Stimulated activated CD8-positive, alpha-beta memory T cell treated with anti-CD3 and anti-CD28 coated beads, Interleukin-12 subunit alpha, Interleukin-12 subunit beta, amount 100 ng/mL, for 1 hour (primary cell): ENCODE measurements at places on chromosomes 2 and 18.

DNA sequence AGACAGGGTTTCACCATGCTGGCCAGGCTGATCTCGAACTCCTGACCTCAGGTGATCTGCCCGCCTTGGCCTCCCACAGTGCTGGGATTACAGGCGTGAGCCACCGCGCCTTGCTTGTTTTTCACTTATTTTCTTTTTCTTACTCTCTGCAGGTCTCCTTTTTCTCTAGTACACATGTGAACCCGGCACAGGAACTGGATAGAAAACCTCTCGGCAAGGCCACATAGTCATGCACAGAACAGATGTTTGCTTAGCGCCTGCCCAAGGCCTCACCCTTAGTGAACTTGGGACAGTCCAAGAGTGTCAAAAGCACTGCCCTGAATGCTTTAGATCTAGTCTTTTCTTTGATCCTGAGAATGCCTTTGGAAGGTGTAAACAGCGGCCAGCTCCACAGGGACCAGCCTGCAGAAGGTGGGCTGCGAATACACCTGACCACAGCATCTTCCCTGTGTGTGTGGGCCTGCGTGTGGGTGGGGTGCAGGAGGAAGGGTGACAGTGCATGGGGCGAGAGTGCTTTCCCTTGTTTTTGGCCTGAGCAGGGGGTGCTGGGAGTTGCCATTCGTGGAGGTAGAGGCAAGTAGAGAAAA, 27.0 kb downstream of the IMPA2 start:
- DNase-seq, result no peak

GRCh38 chr2:60699617-60700016, 56.5 kb upstream of the PAPOLG start:
- DNase-seq, result no peak

GRCh38 chr18:22322243-22322691, 95.4 kb downstream of the CTAGE1 start:
- DNase-seq, result no peak

- no peak for DNase-seq
These were observed 8.0 kb downstream of the SFT2D3 start for GRCh38 chr2:127709336-127709735.

DNA sequence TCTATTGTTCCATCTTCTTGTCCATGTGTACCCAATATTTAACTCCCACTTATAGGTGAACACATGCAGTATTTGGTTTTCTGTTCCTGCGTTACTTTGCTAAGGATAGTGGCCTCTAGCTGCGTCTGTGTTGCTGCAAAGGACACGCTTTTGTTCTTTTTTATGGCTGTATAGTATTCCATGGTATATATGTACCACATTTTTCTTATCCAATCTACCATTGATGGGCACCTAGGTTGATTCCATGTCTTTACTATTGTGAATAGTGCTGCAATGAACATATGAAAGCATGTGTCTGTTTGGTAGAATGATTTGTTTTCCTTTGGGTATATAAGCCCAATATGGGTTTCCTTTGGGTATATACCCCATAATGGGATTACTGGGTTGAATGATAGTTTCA, 77.3 kb upstream of the MMADHC start:
- DNase-seq, result no peak

GRCh38 chr2:121565389-121566250, 34.9 kb downstream of the RNU4ATAC start:
- no peak for DNase-seq

GRCh38 chr2:163703386-163703785, 32.4 kb downstream of the FIGN start:
- no peak for DNase-seq

- no peak for DNase-seq
These were observed 484.8 kb upstream of the NETO1 start for GRCh38 chr18:73352546-73352945.

- no peak for DNase-seq
These were observed 3.6 kb upstream of the ERFE start for GRCh38 chr2:238155051-238155760.

- no peak for DNase-seq
These were observed 38.8 kb upstream of the CTAGE1 start for GRCh38 chr18:22456547-22456946.

- DNase-seq, result no peak
These were observed 78.5 kb downstream of the RHOB start for GRCh38 chr2:20525041-20526035.

GRCh38 chr2:155690785-155691184, 641.7 kb downstream of the NR4A2 start:
- DNase-seq, result no peak

GRCh38 chr2:127377262-127377661, 10.5 kb downstream of the MAP3K2 start:
- no peak for DNase-seq

DNA sequence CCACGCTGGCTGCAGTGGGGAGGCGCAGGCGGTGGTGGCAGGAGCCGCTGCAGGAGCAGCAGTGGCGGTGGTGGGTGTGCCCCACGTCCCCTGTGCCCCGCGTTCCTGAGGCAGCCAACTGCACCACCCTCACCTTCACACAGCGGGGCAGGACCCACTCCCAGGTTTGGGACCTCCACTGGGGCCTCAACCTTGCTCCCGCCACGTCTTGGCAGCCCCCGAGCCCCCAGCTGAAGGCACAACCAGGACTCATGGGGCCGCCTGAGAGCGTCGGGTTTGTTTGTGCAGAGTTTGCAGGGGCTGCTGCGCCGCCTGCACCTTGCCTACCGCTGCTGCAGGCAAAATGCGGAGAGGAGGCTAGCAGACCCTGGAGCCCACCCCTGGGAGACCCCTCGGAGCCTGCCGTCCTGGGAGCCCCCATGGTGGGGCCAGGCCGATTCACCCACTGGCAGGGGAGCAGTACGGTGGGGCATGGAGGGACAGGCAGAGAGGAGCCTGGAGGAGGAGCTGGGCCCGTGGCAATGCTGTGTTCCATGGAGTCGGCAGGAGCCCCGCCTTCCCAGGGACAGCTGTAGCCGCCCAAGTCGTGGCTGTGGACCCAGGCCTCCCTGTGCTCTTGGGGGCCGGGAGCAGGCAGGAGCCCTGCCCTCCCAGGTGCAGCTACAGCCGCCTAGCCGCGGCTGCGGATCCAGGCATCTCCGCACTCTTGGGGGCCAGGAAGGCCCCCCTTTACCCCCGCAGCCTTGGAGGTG, 14.7 kb upstream of the EML6 start:
- no peak for DNase-seq

GRCh38 chr2:136221026-136221425, 103.1 kb upstream of the CXCR4 start:
- no peak for DNase-seq

GRCh38 chr2:61535449-61535848, 2.7 kb downstream of the XPO1 start:
- DNase-seq, result no peak

GRCh38 chr2:120346026-120346666, at the start of gene INHBB:
Gene INHBB, plus strand, starts transcription at chr2:120346136. Its CDS starts 53 bp downstream, at chr2:120346189.
- DNase-seq, result no peak
